ENCODE measurements at places on chromosomes 12 and 14.

GRCh38 chr14:85002846-85003245, 527.1 kb upstream of the FLRT2 start:
- no peak for DNase-seq

DNA sequence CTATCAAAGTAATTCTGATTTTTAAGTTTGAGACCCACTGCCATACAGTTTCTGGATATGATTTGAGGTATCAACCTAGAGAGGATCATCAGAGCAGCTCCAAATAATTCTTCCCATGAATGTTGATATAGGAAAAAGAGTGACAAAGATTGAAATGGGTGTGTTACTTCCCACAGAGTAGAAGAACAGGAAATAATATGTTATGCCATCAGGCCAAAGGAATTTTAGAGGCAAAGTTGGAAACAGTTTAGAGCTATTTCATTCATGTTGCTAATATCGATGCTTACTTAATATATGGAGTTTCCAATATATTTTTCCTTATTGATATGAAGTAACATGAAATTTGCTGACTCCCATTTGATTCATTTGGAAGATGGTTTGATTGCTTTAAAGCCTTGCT, 8.9 kb upstream of the MSRB3 start:
- DNase-seq: no peak

- no peak for DNase-seq
These were observed 67.1 kb downstream of the TUNAR start for GRCh38 chr14:95943699-95944098.

GRCh38 chr12:121253638-121254335, 42.7 kb downstream of the CAMKK2 start:
- no peak for DNase-seq

GRCh38 chr12:8698132-8698851, 501 bp downstream of the RIMKLB start:
- no peak for DNase-seq

GRCh38 chr12:107090711-107091110, 2.6 kb downstream of the CRY1 start:
- DNase-seq: no peak

All from GOT3 (cell line).